ENCODE measurements at places on chromosomes 1 and 21. TPM values are rescaled to one million over a fixed set of nuclear protein-coding genes. Genes with fewer than 3 reads are reported as not detected.

Gene CLCA1
- not detected for total RNA-seq

Gene KDM5B
- 56.4 TPM for total RNA-seq

Gene C1orf216
- total RNA-seq = 27.2 TPM

Gene TAS1R1
- not detected for total RNA-seq

Gene WDR64
- not detected for total RNA-seq

Gene MTARC1
- 4.3 TPM for total RNA-seq

Gene CRTC2
- total RNA-seq = 6.6 TPM

Gene TRIM45
- total RNA-seq = 3.3 TPM

Gene NOS1AP
- not detected for total RNA-seq

Gene PSMB4
- 892 TPM for total RNA-seq

Gene MASP2
- not detected for total RNA-seq

Gene FCGR2B
- total RNA-seq = not detected

Gene CRNN
- total RNA-seq = not detected

Gene TMEM82
- total RNA-seq = not detected

Gene NBPF15
- 38.0 TPM for total RNA-seq

Gene SPRR1B
- total RNA-seq = not detected

Gene WDR26
- total RNA-seq = 88.6 TPM

Gene CTSK
- 547 TPM for total RNA-seq

Measured in fibroblast of the aortic adventitia (primary cell).